H9 (cell line): ENCODE measurements at places on chromosomes 2 and 18.

- no peak for DNase-seq
These were observed 62.5 kb downstream of the CERS6 start for GRCh38 chr2:168518555-168519066.

GRCh38 chr2:14932285-14932684 is 299.8 kb downstream of the LRATD1 start:
- no peak for DNase-seq

DNA sequence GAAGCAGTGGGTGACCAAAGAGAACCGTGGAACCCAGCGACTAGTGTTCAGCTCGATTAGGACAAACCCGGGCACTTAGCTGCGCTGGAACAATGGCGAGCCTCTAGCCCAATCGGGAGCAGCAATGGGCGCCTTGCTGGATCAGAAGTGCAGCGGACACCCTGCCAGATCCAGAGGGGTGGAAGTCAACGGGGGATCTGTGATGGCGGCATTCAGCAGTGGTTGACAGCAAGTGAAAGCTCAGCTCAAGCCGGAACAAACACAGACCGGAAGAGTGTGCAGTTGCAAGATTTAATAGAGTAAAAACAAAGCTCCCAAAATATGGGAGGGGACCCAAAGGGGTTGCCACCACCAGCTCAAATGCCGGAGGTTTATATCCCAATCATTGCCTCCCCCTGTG is 478.7 kb upstream of the REG3G start:
- DNase-seq = no peak

GRCh38 chr2:181516992-181517391 is 59.8 kb downstream of the ITGA4 start:
- no peak for DNase-seq

- DNase-seq = no peak
These were observed 173.8 kb upstream of the SIX3 start for GRCh38 chr2:44767691-44768090.
